Activated CD4-positive, alpha-beta T cell treated with anti-CD3 and anti-CD28 coated beads, Interleukin-2, Interleukin-6, amounts not matched to agents 100 ng/mL and 50 ng/mL, durations not matched to agents 16 hours and 8 hours (primary cell): ENCODE measurements at places on chromosomes 16 and 17.

DNA sequence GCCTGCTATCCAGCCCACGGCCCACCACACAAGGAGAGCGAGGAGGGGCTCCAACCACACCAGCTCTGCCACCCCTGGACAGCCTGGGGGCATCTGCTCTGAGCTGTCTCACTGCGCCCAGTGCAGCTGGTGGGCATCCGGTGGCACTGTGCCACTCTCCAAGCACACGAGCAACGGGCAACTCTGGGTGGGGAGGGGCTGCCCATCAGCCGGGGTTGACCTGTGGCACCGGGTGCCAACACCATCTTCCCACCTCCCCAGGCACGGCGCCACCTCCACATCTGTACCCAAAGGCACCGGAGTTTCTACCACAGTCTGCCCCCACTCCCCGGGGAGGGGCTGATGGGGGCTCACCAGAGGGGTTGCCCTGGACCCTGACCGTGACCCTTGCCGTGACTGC, 241.8 kb downstream of the RBFOX3 start:
- no peak for DNase-seq

- no peak for DNase-seq
These were observed 4.8 kb downstream of the MTHFSD start for GRCh38 chr16:86550281-86550680.

GRCh38 chr16:46970089-46970488, 3.4 kb downstream of the DNAJA2 start:
- DNase-seq: no peak

GRCh38 chr17:74231928-74232907, 18.8 kb downstream of the TTYH2 start:
- DNase-seq: no peak

DNA sequence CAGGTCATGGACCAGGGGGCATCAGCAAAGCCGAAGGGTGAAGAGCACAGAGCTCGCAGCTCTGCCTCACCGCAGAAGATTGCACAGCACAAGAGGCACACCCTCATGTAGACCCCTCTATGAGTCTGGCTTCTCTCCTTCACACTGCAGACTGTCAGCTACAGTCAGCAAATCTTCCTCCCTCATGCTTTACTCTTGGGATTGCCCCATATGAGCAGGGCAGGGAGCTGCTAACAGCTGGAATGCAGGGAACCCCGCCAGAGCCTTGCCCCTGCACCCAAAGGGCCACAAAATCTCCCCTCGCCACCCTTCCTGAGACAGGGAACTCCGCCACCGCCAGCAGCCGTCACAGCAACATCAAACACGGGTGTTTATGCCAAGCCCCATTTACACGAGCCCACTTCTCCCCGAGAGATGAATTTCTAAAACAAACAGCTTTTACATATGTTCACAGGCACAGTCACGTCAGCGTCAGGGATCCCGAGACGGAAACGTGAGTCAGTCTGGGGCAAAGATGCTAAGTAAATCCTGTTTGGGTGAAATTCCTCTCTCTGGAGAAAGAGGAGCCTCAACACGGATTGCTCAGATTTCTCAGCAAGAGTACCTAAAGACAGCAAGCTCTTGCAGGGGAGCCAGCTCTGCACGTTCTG, 121.9 kb downstream of the CDYL2 start:
- DNase-seq: no peak
